ENCODE measurements at places on chromosomes 16 and 17. TPM values are rescaled to one million over a fixed set of nuclear protein-coding genes. Genes with fewer than 3 reads are reported as not detected.

NPIPA2 gene
- total RNA-seq, result not detected

KRT20 gene
- not detected for total RNA-seq

HLF gene
- 4.4 TPM for total RNA-seq

DRC3 gene
- 1.8 TPM for total RNA-seq

DRC7 gene
- not detected for total RNA-seq

KRT36 gene
- not detected for total RNA-seq

C16orf54 gene
- total RNA-seq, result not detected

CACNG5 gene
- total RNA-seq, result not detected

Measured in fibroblast of the aortic adventitia (primary cell).